ENCODE measurements at places on chromosomes 12 and 14. TPM values are rescaled to one million over a fixed set of nuclear protein-coding genes. Genes with fewer than 3 reads are reported as not detected.

GZMH gene
- 65.6 TPM for total RNA-seq

RERGL gene
- total RNA-seq, result not detected

CPM gene
- 19.8 TPM for total RNA-seq

SLCO1C1 gene
- total RNA-seq, result not detected

EMP1 gene
- total RNA-seq, result 54.4 TPM

SAMD4A gene
- 2.4 TPM for total RNA-seq

ACSS3 gene
- total RNA-seq, result not detected

OTX2 gene
- total RNA-seq, result not detected

EML1 gene
- total RNA-seq, result 1.5 TPM

All from activated CD4-positive, alpha-beta memory T cell treated with anti-CD3 and anti-CD28 coated beads for 36 hours (primary cell).